Stimulated activated CD8-positive, alpha-beta memory T cell treated with anti-CD3 and anti-CD28 coated beads, Interleukin-4, amount 100 ng/mL, for 4 hours (primary cell): ENCODE measurements at places on chromosomes 1 and 21.

DNA sequence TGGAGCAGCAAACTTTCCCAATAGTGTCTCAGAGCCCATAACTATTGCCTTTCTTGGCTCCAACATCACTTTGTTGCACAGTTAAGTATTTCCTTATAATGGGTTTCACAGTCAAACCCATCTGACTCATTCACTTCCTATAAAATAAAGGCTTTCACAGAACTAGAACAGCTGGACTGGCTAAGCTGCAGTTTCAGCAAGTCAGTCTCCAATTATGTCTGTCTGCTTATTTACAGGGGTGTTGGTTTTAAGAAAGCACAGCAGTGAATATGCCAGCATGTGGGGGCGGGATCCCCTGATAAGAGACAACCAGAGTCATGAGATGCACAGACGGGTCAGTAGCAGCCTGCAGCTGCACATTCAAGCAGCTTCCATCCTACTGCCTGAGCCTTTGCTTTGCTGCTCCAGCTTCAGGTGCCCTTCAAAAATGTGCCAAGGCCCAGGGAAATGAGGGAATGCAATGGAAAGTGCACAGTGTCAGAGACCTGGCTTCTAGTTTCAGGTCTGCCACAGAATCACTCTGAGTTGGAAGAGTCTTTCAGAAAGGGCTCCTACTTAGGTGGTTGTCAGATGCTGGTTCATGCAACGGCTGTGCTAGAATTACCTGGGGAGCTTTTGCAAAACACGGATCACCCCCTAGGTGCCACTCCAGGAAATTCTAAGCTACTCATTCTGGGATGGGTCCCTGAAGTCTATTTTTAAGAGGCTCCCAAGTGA is 24.8 kb downstream of the RNF19B start:
- no peak for DNase-seq

GRCh38 chr21:16577975-16578374 is 848.2 kb downstream of the USP25 start:
- DNase-seq, result no peak

GRCh38 chr1:39490596-39491145 is 765 bp upstream of the BMP8A start:
- no peak for DNase-seq

GRCh38 chr1:14661222-14661621 is 62.7 kb downstream of the KAZN start:
- DNase-seq, result no peak

- no peak for DNase-seq
Observed at GRCh38 chr1:23930861-23931490, 17.8 kb upstream of the CNR2 start.

DNA sequence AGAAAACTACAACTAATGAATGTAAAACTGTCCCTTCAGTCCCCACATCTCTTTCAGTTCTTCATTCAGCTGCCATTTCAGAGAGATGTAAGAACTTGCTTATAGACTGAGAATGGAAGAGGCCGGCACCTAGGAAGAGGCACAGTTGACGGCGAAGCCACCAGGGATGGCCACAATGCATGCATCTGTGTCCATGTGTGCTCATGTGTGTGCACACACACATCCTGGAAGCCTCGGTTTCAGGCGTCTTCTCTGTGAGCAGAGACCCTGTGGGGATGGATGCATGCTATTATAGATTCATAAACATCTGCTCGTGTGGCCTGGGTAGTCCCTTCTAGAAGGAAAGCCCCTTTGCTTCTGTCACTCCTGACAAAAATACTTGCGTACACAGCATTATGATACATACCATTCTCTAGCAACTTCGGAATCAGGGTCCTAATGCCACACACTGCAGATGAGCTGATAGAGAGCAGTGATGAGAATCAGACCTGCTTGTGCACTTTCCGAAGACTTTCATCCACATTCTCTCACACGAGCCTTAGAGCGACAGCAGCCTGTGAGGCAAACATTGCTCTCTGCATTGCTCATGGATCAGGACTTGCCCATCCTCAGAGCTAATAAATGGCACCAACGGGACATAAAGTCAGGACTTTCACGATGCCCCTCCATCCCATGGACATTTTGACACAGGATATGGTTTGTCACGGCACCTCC is 12.4 kb upstream of the GPR61 start:
- DNase-seq, result no peak

DNA sequence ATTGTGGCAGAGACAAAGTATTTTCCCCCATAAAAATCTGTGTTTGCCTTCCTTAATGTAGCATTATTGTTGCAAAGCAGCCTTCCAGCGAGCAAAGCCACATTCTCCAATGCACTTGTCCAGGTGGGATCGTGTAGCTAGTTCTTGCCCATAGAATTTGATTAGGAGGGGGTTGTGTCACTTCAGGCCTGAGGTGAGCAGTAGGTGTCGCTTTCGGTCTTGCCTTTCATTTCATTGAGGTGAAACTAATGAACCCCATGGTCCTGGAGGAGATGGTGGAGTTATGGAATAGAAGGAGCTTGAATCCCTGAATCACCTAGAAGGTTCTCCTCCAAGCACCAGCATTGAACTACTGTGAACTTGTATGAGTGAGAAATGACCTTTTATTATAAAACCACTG is 318.9 kb upstream of the PBX1 start:
- no peak for DNase-seq

GRCh38 chr1:183098317-183098716 is 75.1 kb downstream of the LAMC1 start:
- no peak for DNase-seq

- DNase-seq, result no peak
Observed at GRCh38 chr1:29415156-29415830, 179.0 kb downstream of the PTPRU start.

GRCh38 chr21:26835027-26835713 is 10.0 kb downstream of the ADAMTS1 start:
- DNase-seq, result no peak

GRCh38 chr21:36423771-36424433 is 38.7 kb downstream of the CHAF1B start:
- DNase-seq, result no peak

GRCh38 chr21:26117324-26117971 is 53.1 kb downstream of the APP start:
- no peak for DNase-seq

GRCh38 chr21:37509802-37510393 is 143.3 kb downstream of the DYRK1A start:
- DNase-seq, result no peak

DNA sequence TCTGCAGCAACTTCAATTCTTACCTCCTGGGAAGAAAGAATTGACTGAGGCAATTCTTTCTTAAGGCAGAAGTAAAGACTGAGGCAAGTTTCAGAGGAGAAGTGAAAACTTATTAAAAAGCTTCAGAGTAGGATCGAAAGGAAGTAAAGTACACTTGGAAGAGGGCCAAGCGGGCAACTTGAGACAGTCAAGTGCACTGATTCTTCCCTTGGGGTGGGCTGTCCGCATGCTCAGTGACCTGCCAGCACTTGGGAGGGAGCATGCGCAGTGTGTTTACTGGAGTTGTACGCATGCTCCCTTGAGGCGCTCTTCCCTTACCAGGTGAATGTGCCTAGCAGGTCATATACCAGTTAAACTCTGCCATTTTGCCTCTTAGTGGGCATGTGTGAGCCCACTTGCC is 55.3 kb upstream of the NBPF3 start:
- DNase-seq, result no peak

DNA sequence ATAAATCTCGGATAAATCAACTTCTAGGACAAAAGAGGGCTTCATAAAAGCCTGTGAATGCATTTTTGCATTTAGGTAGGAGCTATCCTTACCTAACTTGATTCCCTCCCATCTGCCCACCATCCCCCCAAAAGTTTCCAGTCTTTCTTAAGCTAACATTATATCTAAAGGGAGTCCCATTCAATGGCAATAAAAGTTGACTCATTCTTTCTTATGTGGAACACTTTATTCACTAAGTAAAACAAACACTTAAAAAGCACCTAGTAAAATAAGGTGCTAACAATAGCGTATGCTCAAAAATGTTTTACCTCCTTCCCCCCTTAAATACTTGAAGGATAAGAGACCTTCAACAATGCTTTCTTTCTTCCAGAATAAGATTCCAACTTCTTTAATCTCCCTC is 83.8 kb downstream of the GON4L start:
- DNase-seq, result no peak

- no peak for DNase-seq
Observed at GRCh38 chr1:86517336-86517735, 29.5 kb upstream of the CLCA4 start.

DNA sequence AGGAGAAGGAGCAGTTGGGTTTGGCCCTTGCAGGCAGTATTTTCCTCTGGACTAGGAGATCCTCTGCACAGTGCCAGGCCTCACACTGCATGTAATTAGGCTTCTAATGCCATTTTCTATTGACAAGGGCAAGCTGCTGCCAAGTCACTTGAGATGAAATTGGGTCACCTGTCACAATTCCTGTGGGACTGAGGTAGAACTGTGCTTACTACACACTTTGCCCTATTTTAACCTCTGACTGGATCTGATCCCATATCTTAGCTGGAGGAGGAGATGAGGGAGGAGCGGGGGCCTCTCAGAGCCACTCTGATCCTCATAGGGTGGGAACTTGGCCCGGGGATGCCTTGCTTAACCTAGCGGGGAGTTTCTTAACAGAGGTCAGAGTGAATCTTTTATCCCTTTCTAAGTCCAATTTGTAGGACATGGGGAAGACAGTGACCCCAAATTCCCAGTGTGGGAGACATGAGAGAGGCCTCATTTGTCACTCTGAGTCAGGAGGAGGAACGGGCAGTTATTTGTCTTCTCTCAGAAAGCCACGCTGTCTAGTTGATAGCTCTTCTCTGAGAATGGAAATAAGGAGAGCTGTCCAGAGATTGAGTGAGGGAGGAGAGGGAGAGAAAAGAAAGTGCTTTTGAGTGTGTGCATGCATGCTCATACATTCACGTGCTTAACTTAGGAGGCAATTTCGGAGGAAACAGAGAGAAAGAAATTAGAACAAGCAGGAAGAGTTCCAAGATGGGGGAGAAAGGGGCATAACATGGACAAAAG is 121.3 kb downstream of the CACNA1E start:
- no peak for DNase-seq

DNA sequence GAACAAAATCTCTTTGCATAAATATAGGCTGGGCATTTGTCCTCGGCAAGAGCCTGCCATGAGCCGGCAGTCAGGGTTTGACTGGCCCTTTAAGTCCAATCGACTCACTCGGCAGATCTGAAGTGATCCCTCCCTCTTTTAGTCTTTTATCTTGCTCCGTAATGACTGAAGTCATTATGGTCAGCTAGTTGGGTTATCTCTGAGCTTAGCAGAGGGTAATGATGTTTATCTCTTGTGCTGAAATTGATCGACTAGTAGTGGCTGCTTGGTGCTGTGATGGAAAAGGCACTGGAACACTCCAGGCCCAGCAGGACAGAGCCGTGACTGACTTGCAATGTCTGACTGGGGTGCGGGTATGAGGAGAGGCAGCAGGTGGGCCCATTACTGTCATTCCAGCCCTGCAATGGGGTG is 468 bp upstream of the ABCA4 start:
- DNase-seq, result no peak

DNA sequence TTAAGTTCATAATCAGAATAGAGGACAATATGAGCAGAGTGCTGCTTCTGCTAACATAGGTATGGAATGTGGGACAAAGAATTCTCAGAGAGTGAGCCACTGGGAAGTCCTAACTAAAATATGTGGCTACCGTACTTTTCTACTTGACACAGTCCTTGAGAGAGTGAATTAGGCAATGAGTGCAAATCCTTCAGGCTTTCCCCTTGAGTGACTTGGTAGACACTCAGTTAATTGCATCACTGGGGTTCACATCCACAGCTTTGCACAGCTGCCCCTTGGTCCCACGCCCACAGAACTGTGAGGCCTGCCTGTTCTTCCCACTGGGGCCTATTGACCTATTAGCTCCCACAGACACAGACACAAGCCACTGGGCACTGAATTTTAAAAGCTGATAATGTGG is 40.5 kb upstream of the PAXBP1 start:
- no peak for DNase-seq

- no peak for DNase-seq
Observed at GRCh38 chr1:160189649-160190625, at the start of gene CASQ1. CASQ1 (plus strand) TSS chr1:160190575; CDS start chr1:160190752, 177 bp downstream.

GRCh38 chr1:22031214-22031962 is 21.1 kb upstream of the CDC42 start:
- no peak for DNase-seq

DNA sequence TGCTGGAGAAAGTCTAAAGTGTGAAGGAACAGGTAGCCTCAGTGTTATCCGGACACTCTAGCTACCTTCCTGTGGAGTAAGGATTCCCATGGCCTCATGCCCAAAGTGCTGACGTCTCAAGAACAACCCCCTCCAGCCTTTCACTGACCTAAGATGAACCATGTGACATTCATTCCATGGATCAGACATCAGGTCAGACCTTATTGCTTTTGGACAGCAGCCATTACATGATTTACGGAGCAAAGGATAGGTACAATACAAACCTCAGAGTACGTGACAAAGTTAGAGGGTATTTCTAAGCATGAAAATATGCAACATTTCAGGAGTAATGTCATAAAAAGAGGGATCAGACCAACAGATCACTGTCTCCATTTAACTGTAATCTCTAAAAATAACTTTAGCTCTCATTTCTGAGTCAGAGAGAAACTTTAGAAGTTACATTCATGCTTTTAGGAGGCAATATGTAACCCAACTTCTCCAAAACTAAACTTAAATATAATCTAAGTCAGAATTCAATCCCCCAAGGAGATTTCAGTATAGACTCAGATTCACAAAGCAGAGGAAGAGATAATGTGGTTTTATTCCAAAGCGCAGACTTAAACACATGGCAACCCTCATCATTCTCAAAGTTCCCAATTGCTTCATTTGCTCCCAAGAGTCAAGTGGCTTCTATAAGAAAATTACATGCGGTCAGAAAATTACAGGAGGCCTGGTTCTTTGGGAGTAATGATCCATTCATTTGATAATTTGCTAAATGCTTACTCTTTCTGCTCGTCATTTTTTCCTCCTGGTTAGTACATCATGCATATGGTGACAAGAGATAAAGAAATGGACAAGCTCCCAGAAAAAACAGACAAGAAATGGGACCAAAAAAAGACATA is 280.4 kb downstream of the SETD4 start:
- DNase-seq, result no peak

DNA sequence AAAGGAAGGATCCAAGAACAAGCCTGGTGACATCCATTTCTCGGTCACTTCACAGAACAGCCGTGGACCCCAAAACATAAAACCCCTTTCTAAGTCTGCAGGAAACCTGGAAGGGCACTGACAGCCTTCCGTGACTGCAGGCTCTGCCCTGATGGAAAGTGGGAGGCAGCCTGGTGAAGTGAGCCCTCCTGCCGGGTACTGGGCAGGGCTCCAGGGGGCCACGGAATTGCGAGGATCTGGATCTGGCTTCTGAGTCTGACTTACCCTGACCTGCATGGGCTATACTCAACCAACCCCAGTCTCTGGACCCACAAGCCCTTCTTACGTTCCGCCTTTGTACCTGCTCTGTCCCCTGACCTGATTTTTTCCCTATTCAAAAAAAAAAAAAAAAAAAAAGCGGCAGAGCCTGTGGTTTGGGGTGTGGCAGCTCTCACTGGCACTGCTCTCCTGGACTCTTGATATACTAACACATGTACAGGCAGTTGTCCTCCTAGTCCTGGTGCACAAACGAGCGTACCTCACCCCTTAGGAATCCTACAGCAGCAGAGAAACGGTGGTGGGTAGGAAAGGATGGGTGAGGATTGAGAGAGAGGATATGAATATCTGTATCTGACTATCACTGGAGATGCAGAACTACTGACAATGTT is 82.9 kb downstream of the BEND5 start:
- DNase-seq, result no peak

GRCh38 chr1:84603941-84604830 is 29.9 kb upstream of the CTBS start:
- DNase-seq, result no peak

GRCh38 chr1:21317035-21317689 is 26.9 kb upstream of the ECE1 start:
- DNase-seq, result no peak
